CD4-positive, alpha-beta T cell treated with Interleukin-21 for 1 hour (primary cell): ENCODE measurements at places on chromosomes 6 and 20.

DNA sequence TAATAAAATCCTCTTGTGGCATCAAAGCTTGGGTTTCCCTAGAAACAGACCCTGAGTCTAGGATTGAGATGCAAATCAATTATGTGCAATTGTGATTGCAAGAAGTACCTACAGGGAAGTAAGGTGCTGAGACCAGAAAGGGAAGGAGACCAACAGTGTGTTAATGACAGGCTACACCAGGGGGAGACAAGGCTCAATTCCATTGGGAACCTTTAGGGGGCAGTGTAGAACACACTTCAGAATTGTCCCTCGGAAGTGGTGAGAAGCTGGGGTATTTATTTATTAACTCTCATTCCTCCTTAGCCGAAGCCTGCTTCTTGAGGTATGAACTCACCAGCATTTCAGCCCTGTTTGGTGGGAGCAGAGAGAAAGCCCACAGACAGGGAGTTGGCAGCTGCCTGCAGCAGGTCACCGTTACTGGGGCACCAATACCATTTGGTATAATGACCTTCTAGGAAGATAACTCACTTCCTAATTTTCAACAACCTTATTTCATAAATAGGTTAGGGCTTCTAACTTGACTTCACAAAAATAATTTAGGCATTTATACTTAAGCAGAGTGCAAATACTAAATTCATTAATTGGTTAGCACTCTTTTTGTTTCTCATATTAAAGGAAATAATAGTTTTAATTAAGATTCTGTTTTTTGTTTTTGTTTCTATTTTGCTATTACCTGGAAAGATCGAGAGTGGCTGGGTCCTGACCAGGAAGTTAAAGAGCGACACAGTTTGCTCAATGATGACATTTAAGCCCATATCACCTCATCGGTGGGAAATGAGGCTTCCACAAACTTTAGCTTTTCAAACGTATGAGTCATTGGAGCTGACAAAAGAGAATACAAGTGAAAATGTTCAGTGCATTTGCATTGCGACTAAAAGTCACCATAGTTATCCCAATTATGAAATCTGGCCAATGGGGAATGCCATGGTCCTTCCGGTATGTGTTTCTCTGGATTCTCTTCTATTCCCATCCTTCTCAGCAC lies 94.8 kb downstream of the BTBD3 start:
- peak; percentile 7 for DNase-seq

DNA sequence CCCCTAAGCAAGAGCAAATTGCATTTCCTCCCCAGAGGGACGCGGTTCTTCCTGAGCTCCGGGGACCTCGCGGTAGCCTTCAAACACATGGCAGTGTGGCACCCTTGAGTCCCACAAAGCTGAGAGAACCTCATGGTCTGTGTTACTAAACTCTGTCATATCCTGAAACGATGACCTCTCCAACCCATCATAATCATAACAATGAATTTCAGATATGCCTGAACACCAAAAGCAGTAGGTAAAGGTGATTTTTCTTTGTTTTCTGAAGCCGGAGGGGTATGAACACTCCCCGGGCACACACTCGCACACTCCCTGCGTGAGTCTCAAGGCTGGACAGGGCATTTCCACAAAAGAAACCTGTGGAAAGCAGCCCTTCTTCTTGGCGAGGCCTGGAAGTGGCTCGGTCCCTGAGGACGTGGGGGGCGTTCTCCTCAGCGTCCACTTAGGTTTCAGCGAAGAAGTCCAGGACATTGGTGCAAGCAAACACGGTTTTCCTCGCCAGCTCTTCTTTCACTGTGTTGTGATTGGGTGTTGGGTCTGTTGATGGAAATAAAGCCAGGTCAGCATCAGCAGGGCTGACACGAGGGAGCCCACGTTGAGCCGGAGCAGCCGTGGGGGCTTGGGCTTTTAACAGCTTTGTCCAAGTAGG lies 183.4 kb downstream of the ERMARD start:
- no peak for DNase-seq

DNA sequence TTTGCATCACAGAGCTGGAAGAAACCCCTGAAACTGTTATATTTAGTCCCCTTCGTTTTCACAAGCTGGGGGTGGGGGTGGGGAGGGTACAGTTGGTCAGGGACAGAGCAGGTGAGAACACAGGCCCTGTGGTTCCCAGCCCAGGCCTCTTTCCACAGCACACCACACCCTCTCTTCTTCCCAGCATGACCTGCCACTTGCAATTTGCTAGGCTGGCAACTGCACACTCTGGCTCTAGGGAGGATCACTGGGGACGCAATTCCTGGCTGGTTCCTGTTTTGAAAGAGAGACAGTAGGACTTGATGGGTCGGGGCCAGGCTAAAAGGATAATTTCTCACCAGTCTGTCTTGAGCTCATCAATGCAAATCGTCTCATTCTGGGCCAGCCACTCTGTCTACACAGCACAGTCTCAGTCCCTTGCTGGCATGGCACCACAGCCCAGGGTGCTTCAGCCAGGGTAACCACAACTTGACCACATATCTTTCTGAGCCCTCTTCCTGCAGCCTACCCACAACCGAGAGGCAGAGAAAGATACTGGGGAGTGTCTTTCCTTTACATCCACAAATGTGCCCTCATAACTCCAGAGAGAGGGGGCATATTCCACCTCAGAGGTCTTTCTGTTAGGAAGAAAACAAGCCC lies 41.7 kb upstream of the EMILIN3 start:
- no peak for DNase-seq

DNA sequence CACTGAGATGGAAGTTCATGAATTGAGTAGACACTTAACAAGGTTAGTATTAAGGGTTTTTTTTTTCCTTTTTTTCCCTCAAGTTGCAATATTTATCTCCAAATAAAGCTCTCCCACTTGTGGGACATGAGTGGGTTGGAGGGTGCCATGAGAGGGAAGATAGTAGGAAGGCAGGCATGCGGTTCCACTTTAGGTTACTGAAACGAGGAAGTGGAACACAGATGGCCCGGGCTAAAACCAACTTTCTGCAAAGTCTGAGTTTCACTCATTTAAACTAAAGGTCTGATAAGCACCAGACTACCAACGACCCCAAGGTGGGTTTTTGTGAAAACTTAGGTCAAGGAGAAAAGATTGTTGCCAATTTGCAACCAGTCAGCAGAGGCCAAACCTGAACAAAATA lies 42.2 kb downstream of the TBC1D7 start:
- DNase-seq, result no peak

DNA sequence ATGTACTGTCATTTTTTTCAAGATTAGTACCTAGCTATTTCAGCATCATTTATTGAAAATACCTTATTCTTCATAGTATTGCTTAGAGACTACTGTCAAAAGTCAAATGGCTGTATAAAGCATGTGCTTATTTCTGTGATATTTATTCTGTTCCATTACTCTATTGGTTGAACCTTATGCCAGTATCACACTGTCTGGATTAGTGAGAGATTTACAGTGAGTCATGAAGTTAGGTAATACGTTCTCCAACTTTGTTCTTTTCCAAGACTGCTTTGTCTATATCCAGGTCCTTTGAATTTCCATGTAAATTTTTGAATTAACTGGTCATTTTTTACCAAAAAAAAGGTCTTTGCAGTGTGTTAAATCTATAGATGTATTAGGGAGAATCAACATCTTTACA lies 18.6 kb upstream of the RNF217 start:
- no peak for DNase-seq

GRCh38 chr6:34600796-34601195 lies 44.7 kb upstream of the SPDEF start:
- no peak for DNase-seq

DNA sequence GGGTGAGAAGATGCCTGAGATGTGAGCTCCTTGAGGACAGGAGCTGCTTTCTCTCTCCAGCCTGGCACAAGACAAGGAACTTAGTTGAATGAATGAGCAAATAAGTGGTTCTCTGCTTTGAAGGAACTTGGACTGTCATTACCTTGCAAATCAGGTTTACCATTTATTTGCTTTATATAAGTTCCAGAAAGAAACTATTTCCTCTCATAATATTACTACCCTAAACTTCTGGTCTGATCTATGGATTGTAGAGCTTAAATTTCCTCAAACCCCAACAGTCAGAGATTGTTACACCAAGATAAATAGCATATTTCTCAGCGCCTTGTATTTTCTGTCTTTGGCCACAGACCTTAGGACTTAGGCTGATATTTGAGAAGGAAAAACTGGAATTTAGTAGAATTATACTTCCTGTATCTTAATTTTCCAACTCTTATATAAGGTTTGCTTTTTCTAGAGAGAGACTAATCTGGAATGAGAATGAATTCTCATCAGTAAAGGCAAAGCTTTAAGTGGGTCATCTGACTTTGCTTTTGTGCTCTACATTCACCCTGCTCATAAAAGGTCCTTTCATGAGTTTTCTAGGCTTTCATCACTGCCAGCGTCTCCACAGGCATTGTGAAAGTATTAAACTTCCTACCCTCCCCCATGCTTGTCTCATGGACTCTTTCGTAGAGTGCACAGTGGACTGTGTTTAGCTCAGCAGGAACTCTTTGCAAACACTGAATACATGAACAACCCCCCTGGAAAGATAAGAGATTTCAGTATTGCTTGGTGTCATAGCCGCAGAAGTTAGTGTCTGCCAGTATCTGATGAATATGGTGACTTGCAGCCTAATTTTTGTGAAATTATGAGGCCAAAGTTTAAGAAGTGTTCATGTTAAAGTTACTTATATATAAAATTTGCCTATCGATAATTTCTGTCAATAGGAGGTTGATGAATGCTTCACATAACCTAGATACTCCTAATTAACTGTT lies 74.0 kb downstream of the PTPRA start:
- DNase-seq, result no peak

- DNase-seq, result no peak
Measured at GRCh38 chr20:24060851-24061590, 72.4 kb upstream of the GGTLC1 start.

- DNase-seq, result no peak
Measured at GRCh38 chr20:38158701-38159351, 6.2 kb downstream of the TGM2 start.

DNA sequence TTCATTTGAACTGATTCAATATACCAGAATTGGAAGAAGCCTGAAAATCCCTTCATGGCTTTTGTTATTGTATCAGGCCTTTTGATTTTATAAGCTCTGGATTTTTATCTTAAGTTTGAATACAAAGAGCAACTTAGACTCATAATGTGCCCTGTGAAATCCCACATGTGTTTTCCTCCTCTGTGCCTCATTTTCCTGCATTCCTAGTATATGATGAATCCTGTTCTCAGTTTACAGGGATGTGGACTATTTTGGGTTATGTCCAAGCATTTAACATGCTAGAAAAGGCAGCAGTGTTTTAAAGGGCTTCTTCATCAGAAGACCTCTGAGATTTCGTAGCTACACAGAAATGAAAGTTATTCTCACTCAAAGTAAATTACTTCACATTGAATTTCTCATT lies 455.0 kb downstream of the RFPL4B start:
- no peak for DNase-seq

DNA sequence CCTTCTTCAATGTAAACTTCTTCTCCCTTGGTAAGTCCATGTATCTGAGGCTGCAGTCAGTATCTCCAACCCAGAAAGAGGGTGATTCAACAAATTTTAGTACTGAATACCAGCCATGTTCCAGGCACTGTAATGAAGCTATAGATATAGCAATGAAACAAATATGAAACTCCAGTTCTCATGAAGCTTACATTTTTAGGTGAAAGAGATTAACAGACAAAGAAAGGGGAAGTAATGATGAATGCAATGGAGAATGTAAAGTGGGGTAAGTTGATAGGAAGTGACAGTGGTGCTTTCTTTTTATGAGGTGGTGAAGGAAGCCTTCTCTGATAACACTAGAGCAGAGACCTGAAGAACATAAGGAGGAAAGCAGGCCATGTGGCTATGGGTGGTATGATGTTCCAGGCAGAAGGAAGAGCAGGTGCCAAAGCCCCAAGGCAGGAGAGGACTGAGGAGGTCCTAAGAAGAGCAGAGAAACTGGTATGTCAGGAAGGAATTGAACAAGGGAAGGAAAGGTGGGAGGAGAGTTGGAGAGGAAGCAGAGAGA lies 143.6 kb downstream of the TFAP2B start:
- DNase-seq, result no peak

DNA sequence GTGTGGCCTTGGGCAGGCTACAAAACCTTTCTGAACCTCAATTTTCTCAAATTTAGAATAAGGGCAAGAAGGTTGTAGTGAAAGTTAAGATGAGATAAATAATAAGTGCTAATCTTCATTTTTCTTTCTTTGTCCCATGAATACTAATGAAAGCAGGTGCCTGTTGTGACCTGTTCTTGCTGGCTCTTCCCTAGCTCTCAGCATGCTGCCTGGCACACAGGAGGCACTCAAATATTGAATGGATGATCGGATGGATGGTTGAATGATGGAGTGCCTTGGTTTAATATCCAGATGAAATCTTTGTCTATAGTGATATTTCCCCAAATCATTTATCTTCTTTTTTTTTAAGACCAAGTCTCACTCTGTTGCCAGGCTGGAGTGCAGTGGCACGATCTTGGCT lies 15.0 kb downstream of the PBOV1 start:
- DNase-seq, result no peak

DNA sequence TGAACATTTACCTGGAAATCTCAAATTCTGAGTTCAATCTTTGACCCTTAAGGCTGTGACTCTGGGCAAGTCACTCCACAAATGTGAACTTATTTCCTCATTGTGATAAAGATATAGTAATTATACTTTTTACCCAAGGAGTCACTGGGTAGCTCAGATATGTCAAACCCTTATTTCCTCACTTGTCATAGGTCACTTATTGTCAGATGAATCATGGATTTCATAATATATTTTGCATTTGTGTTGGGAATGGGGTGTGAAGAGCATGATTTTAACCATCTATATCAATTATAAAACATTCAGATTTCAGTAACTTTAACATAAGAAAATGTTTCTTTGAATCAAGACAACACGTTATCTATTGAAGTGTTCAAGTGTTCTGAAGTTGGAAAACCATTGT lies 3.7 kb upstream of the CARMIL1 start:
- DNase-seq, result no peak
